ENCODE measurements at places on chromosomes 2 and 18.

GRCh38 chr2:10329880-10330699, 27.4 kb downstream of the HPCAL1 start:
- no peak for DNase-seq

GRCh38 chr2:224155896-224156295, 116.8 kb upstream of the SERPINE2 start:
- no peak for DNase-seq

- DNase-seq = no peak
Observed at GRCh38 chr18:45106331-45106774, 425.7 kb downstream of the SETBP1 start.

DNA sequence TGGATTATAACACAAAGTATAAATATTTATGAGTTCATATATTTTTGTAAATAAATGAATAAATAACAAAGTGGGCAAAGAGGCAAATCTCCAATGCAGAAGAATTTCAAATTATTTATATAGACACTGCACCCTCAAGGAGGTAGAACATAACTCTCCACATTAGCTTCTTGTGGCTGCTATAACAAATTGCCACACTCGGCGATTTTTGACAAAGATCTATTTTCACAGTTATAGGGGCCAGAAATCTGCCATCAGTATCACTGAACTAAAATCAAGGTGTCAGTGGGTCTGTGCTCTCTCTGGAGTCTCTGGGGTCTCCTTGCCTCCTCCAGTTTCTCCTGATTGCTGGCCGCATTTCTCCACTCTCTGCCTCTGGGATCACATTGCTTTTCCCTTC, 92.0 kb upstream of the FAM136A start:
- no peak for DNase-seq

DNA sequence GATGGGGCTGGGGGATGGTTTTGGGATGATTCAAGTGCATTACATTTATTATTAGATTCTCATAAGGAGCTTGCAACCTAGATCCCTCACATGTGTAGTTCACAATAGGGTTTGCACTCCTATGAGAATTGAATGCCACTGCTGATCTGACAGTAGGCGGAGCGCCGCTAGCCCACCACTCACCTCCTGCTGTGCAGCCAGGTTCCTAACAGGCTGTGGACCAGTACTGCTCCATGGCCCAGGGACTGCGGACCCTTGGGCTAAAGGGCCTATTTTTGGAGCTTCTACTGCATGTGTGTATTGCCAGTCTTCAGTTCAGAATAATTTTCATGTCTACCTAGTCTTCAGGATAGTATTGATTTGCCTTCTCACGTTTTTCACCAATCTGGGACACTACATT, 165.3 kb upstream of the TWIST2 start:
- no peak for DNase-seq

DNA sequence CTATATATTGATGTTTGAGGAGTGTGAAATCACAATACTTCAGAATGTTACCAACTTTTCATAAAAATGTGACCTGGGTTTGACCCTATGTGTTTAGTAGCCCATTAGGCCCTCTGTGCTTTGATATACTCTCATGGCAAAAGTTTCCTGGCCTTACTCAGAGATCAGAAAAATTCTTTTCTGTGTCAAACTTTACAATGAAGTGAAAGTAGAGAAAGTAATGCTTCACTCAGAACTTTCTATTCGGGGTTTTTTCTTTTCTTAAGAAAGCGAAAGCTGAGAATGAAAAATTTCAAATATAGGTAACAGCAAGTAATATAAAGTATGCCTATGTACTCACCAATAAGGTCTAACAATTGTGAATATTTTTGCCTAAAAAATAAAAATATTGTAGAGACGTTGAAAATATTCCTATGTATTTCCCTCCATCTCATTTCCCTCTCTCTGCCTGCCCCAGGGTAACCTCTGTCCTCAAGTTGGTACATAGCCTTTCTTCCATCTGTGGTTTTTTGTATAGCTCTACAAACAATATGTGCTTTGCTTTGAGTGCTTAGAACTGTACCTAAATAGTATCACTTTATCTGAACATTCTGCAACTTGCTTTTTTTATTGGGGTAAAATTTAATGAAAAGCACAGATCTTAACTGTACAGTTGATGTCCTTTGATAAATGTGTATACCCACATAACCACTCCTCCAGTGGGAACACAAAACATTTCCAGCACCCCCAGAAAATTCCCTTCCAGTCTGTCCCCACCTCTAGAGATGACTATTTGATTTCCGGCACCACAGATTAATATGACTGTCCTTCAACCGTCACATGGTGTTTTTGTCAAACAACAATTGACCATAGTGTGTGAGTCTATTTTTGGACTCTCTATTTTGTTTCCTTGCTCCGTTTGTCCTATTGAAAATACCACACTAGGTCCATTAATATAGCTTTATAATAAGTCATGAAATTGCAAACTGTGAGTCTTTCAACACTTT, 10.3 kb upstream of the ACKR3 start:
- no peak for DNase-seq

DNA sequence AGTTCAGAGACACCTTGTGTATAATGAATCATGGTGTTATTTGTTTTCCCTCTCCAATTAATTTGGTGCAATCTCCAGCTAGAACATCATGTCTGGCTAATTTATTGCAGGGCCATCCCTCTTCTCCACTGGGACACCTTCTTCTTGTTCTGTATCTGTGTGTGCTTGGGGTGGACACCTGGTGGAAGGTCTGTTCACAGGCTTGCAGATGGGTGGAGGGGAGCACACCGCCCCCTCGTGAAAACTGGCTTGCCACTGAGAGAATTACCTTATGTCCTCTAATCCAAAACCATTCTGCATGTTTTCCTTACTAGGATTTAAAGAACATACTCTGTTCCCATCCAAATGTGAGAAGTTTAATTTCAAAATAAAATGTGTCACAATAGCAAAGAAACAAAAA, 1160.4 kb upstream of the ZEB2 start:
- DNase-seq = no peak

DNA sequence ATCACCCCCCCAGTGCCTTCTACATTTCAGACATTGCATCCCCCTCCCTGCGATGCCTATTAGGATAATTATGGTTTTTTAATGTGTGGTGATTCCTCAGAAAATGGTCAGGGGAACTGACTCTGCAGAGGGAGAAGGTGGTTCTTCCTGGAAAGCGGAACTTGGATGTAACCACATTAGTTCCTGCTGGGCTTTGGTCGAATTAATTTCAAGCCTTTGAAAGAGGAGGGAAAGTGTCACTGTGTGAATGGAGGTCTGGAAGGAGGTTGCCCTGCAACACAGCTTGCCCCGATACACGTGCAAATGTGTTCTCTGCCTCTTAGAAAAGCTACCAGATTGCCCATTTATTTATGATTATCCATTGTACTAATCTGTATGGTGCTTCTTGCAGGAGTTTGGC, 63.2 kb upstream of the TPO start:
- no peak for DNase-seq

GRCh38 chr2:20230114-20230425, 5.1 kb upstream of the SDC1 start:
- no peak for DNase-seq
